ENCODE measurements at places on chromosomes 13 and 19.

GRCh38 chr13:94182185-94182761 lies 297.2 kb downstream of the DCT start:
- no peak for DNase-seq

DNA sequence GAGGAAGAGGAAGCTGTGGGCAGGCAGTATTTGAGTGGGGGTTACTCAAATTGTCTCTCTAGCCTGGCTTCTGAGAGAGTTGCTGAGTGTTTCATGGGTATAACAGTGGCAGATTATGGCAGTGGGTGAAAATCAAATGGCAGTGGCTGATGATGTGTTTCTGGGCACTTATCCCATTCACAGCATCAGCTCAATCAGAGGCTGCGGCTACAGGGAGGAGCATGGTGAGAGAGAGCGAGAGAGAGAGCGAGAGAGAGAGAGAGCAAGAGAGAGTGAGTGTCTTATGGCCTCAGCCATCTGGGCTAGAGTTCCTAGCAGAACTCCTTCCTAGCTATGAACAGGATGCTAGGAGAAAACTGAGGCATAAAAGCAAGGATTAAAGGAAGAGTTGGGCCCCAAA lies 178.9 kb downstream of the OLFM4 start:
- DNase-seq = no peak

DNA sequence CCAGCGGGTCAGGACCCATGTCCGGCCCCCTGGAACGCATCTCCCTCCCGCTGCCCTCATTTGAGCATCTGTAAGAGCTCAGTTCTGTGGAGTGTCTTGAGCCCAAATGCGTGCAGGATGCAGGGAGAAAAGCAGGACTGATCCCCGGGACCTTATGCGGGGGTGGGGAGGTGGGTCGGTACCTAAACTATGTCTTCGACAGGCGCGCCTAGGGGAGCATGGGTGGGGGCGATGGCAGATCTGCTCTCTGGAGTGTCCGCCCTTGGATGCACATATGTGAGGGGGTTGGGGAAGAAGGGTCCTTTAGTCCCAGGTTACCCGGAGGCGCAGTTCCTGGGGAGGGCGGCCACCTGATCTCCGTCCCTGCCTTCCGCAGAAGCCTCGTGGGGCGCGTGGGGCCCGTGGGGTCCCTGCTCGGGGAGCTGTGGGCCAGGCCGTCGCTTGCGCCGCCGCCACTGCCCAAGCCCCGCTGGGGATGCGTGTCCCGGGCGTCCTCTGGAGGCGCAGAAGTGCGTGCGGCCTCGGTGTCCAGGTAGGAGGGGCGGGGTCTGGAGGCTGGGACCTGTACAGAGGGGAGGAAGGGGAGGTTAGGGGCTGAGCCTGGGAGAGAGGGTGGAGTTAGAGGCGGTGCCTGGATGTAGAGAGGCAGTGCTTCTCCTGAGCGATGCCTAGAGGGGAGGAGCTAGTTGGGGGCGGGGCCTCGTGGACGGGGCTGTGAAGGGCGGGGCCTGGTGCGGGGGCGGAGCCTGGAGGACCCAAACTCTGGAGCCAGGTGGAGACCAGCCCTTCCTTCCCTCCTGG lies 2.9 kb downstream of the CILP2 start:
- no peak for DNase-seq

DNA sequence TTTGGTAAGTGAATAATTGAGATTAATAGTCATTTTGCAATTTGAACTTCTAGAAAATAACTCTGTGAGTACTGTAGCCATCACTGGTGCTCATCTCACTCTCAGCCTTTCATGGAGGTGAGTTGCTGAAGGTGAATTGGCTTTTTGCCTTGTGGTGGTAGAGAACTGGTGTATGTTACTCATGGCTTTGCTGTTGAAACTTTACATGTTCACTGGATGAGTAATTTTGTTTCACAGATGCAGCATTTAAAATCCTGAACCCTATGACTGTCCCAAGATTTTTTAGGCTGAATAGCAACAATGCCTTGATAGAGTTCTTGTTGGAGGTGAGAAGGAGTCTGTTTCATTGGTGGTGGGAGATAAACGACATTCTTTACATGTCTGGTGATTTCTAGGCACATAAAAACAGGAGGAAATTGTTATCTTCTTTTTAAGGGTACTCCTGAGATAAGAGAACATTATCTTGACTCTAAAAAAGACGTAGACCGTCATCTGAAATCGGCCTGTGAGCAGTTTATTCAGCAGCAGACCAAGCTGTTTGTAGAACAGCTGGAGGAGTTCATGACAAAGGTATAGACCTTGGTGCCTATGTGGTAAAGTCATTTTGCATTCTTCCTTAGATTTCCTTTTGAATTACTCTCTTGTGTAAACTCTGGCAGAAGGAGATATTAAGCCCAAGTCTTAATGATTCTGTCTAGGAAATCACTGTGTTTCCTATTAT lies 53.9 kb downstream of the COG3 start:
- DNase-seq = no peak

DNA sequence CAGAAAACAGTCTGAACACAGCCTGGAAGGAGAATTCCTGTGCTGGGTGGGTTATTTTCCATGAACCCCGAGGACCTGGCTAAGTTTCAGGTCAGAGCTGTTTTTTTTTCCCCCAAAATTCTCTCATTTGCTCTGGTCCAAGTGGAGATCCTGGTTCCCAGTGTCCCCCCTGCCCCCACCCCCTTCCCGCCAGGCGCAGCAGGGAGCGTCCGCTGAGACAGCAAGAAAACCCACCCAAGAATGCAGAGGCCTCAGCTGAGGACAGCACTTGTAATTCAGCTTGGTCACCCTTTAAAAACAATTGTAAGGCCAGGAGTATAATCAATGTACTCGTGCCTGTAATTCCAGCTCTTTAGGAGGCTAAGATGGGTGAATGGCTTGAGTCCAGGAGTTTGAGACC lies 11.4 kb upstream of the TSPAN16 start:
- DNase-seq = no peak

- no peak for DNase-seq
Observed at GRCh38 chr19:41801792-41802211, 5.4 kb downstream of the CEACAM3 start.

- peak; percentile 93 for DNase-seq
Observed at GRCh38 chr19:9768175-9769112, at the start of gene ZNF846. ZNF846 (minus strand) TSS chr19:9768738; CDS start chr19:9764950, 3,788 bp downstream.

DNA sequence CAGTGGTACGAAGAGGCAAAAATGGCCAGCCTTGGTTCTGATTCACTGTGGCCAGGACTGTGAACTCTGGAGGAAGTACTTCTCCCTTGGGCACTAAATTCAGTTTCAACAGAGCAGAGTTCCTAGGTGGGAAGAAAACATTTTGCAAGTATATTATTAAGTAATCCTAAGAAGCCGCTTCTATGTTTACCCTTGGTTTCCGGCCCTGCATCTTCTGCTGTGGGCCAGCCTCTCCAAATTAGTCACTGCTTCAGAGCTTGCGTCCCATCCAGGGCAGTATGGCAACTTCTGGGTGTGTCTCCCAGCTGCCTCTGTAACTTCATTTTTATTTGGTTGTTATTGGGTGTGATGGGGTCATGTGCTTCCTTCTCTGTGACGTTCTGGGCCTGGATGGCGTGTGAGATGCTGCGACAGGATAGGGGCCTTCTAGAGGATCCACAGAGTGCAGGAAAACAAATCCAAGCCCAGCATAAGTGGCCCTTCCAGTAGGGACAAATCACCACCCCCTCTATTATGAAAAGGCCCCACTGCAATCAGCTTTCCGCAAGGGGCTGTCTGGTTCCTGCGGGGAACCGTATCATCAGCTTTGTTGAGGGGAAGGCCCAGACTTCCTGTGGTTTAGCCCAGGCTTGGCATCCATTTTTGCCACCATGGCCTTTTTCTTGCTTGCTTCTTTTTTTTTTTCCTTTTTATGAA lies 55.1 kb upstream of the C1QTNF9 start:
- peak; percentile 51 for DNase-seq

- no peak for DNase-seq
Observed at GRCh38 chr19:39745643-39746042, 7.8 kb upstream of the CLC start.

GRCh38 chr13:38947054-38947453 lies 43.6 kb downstream of the STOML3 start:
- DNase-seq = no peak

DNA sequence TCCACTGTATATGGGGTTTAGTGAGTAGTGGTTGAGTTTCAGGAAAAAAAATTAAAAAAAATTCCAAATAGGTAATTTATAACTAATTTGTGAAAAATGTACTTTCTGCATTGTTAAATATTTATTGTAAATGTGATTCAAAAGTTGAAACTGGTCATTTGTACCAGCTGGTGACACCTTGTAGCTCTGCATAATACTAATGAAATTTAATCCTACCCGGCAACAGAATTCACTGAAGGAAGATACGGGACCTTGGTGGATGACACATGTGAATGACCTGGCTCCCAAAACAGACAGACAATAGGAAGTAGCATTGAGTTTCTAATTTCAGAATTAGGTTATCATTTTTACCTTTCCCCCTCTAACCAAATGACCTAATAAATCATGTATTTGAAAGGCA lies 73.8 kb downstream of the SLITRK6 start:
- DNase-seq = no peak

- no peak for DNase-seq
Observed at GRCh38 chr19:51005248-51005647, 3.8 kb upstream of the KLK8 start.

- no peak for DNase-seq
Observed at GRCh38 chr19:17754634-17755442, 3.6 kb downstream of the FCHO1 start.

DNA sequence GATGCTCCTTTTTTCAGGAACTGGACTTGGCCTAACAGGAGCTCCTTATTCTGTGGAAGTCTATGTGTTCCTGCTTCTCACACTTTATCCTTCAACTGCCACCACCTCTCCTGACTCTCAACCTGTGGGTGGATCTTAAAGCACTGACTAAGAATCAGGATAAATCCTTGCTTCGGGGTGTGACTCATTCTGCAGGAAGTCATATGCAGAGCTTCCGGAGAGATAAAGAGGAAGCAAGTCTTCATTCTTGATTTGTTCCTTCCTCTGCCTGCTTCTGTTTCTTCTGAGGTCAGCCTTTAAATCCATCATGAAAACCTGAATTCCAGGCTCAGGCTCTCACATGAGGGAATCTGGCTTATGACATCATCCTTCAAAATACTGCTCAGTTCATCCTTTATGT lies 137.1 kb upstream of the ATXN8OS start:
- DNase-seq = no peak

- DNase-seq = no peak
Observed at GRCh38 chr13:110137680-110138009, 169.3 kb downstream of the COL4A1 start.

- no peak for DNase-seq
Observed at GRCh38 chr13:100600461-100600860, 11.9 kb upstream of the GGACT start.

DNA sequence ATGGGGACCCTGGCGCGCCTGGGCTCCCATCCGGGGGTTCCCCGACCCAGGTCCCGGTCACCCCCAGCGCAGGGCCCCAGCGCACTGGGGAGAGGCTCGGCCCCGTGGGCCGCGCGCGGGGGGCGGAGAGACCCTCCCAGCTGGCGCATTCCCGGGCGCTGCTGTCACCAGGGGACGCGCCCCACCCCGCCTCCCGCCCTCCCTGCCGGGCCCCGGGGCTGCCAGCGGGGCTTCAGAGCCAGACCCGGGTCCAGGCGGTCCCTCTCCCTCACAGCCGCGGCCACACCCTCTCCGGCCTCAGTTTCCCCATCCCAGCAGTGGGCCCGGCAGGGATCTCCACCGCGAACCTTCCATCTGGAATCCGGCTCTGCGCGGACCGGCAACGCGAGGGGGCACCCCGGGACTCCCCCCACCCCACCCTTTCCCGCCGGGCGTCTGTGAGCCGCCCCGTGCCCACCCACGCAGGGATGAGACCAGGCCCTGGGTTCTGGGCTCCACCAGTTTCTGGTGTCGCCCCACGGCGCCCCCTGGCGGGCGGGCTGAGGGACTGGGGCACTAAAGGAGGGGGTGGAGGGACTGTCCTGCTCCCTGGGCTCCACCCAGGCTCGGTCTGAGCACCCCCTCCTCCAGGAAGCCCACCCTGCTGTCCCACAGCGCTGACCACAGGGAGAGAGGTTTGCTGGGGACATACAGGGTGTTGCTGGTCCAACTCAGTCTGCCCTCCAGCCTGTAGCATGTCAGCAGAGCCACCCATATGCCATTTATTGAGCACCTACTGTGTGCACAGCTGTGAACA lies 878 bp upstream of the ADAMTSL5 start:
- no peak for DNase-seq

GRCh38 chr13:23560571-23561089 lies 9.6 kb upstream of the TNFRSF19 start:
- DNase-seq = no peak

DNA sequence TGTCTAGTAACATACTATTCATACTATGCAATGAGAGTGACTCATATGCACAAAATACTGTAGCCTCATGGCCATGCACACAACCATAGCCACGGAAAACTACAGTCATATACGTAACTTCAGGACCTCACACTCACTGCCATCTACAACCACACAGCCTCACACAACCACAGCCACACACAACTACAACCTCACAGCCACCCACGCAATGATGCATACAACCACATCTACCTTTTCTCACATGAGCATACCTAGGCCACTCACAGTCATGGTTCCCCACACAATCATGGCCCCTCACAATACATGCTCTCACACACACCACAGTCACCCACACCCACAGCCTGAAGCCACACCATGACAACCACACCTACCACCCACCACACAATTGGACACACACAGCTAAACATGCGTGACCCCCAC lies 8.7 kb upstream of the TNFSF14 start:
- DNase-seq = no peak

DNA sequence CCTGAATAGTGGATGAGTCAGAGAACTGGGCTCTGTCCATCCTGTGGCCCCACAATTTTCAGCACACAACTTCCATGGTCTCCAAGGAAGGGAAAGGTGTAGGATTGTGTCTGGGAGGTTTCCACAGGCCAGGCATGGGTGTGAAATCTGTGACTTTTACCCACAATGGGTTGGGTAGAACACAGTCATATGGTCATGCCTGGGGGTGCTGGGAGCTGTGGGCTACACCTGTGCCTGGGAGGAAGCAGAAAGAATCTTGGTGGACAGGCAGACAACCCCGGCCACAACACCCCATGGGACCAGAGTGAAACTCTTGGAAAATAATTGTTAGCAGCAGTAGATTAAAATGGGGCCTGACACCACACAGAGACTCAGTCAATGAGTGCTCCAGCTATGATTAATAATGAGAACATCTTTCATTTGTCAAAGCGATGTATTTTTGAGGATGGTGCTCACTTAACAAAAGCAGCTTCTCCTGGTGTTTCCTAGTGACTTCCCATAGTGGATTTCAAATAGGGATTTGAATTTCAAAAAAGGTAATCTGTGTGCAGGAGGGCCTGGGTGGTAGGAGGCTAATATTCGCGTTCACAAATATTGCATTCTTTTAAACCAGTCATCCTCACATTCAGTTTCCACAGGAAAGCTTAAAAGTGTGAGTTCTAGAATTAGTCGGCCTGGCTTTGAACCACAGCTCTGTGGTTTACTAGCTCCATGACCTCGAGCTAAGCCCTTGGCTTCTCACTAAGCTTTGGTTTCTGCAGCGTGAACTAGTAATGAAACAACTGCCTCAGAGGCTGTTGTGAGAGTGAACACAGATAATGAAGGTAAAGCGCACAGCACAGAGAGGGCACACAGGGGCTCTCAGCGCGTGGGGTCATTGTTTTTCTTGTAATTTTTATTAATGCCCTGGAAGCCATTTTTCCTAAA lies 89.3 kb upstream of the UQCRFS1 start:
- DNase-seq = no peak

Measured in anterior cingulate cortex (tissue), 58 donors.